ENCODE measurements at places on chromosomes 12 and 14. TPM values are rescaled to one million over a fixed set of nuclear protein-coding genes. Genes with fewer than 3 reads are reported as not detected.

GRCh38 chr12:43786899-43787693 lies 19.0 kb downstream of the TWF1 start:
- DNase-seq, result peak; percentile 3

The OASL gene
- total RNA-seq, result 51.1 TPM

- DNase-seq, result no peak
Measured at GRCh38 chr12:112549031-112549430, 130.3 kb downstream of the PTPN11 start.

DNA sequence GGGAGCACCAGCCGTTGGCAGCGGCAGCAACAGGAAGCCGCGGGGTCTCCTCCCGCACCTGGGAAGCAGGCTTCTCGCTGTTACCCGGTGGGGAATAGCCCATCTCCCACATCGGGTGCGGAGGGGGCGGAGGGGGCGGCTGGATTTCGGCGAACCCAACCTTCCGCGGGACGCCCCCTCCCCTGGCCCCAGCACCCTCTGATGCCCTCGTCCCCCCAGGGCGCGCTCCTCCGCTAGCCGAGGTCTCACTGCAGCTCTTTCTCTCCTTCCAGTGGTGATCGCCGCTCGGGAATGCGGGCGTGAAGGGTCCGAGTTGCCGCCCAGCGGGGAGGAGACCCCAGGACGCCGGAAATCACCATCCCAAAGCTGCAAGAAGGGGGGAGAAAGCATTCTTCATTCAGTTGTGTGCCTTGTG lies 303 bp downstream of the SAMD4A start:
- DNase-seq, result peak; percentile 35

- DNase-seq, result peak; percentile 50
Measured at GRCh38 chr12:10304161-10304574, 3.5 kb upstream of the KLRD1 start.

GRCh38 chr14:29587761-29588470 lies 339.7 kb downstream of the PRKD1 start:
- no peak for DNase-seq

GRCh38 chr12:83434600-83434999 lies 747.9 kb downstream of the TMTC2 start:
- no peak for DNase-seq

GRCh38 chr12:52486166-52487105 lies 6.6 kb downstream of the KRT6A start:
- no peak for DNase-seq

The SLC5A8 gene
- total RNA-seq, result not detected

DNA sequence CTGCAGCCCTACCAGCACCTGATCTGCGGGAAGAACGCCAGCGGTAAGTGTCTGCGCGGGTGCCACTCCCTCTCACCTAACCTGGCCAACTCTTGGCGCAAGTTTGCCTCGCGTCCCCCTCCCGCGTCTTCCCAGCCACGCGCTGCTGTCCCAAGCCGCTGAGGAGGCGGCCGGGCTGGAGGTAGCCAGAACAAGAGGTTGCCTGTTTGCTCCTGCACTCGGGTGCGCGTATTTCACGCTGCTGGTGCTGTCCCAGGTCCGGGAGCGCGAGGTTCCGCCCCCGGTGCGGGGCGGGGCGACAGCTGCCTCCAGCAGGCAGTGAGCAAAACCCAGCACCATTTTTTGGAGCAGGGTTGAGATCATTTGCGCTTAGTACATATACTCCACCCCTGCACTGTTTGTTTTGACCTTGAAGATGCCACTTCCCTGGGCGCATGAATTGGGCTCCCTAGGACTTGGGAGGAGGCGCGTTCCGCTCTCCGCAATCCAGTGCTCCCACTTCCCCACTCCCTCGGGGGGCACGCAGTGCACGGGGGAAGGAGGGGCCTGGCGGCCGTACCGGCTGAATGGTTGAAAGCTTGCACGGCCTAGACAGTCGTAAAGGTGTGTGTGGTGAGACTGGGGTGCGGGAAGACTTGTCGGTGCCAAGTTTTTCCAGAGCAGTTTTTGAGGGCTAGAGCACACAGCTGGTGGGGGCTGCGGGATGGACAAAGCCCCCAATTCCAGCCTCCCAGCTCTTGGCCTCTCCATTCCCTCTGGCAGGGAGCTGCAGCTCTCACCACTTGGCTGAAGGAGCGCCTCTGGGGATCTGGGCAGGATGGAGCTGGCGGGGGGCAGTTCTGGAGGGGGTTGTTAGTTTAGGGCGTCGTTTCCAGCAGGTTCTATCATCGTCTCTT lies 226.9 kb upstream of the CRY1 start:
- DNase-seq, result peak; percentile 68

The PTPRO gene
- total RNA-seq, result 0.15 TPM

GRCh38 chr12:25557830-25558436 lies 4.8 kb upstream of the LMNTD1 start:
- no peak for DNase-seq

The OR6C2 gene
- not detected for total RNA-seq

GRCh38 chr12:76670776-76671175 lies 93.1 kb upstream of the ZDHHC17 start:
- DNase-seq, result no peak

The GLS2 gene
- total RNA-seq, result 1.5 TPM

The C14orf93 gene
- 3.7 TPM for total RNA-seq

The HRK gene
- total RNA-seq, result not detected

DNA sequence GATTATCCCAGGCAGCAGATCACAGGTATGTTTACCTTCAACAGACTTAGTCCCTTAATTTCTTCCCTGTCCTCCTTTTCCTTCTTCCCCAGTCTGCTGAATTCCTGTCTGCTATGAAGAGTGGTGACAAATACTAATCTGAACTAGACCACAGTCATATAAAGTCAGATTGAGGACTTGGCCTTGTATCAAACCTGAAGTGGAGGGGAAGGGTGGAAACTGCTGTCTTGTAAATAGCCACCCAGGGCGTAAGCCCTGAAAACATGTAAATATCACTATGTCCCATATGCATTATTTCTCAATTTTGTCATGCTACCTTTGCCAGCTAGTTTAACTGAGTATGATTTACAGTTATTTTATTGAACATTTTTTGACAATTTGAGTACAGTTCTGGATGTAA lies 368.0 kb downstream of the CCDC91 start:
- no peak for DNase-seq

- no peak for DNase-seq
Measured at GRCh38 chr12:49577589-49578315, 9.8 kb upstream of the MCRS1 start.

DNA sequence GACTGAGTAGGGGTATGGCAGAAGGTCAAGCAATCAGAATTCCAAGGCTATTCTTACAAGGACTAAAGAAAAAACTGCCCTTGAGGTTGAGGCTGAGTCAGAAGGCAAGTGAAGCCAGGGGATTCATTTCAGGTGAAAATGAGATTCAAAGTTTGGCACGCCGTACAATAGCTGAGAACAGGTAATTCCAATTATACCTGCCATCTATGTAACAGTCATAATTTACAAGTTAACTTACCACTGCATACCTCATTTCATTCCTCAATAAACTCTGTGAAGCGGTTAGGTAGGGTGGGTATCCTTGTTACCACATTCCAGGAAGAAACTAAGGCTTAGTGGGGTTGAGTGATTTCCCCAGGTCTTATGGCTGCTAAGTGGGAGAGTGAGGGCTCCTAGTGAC lies 64.1 kb downstream of the STON2 start:
- no peak for DNase-seq

DNA sequence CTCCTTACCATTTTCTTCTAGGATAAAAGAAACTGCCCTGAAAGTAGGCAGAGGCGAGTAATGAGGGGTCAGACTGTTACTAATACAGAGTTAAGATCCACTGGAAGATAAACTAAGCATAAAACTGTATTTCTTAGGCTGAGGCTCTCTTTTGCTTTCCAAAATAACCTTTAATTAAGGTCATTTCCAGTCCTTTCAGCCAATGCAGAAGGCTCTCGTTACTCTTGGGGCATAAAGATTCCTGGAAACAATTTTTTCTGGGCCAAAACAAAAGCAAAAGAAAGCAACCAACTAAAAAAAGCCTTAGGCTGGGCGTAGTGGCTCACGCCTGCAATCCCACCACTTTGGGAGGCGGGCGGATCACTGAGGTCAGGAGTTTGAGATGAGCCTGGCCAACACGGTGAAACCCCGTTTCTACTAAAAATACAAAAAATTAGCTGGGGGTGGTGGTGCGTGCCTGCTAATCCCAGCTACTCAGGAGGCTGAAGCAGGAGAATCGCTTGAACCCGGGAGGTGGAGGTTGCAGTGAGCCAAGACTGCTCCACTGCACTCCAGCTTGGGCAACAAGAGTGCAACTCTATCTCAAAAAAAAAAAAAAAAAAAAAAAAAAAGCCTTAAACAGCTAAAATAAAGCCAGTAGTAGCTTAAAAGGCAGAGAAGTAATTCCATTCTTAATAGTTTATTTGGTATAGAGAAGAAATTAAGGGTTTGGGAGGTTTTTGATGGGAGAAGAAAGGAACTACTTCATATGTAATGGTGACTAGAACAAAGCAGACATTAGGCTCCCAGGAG lies 68.9 kb upstream of the STAC3 start:
- DNase-seq, result no peak

- DNase-seq, result no peak
Measured at GRCh38 chr12:25397001-25397400, 146.3 kb upstream of the KRAS start.

The KERA gene
- total RNA-seq, result not detected

The FUT8 gene
- total RNA-seq, result 22.1 TPM

- DNase-seq, result no peak
Measured at GRCh38 chr14:40093800-40094199, 661.6 kb upstream of the FBXO33 start.

DNA sequence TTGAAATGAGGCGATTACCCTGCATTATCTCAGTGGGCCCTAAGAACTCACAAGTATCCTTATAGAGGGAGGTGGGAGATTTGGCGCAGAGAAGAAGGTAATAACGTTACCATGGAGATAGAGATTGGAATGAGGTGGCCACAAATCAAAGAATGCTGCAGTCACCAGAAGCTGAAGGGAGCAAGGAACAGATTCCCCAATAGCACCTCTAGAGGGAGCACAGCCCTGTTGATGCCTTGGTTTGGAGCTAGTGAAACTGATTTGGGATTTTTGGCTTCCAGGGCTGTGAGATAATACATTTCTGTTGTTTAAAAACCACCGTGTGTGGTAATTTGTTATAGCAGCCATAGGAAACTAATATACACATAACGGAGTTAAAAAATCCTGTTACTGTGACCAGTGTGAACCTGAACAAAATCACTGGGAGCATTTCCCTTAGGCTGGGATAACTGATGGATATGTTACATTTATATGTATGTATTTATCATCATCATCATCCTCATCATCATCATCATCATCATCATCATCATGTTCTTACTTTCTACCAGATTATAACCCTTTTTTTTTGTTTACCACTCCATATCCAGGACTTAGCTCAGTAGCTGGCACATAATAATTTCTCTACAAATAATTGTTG lies 100.3 kb downstream of the LIN7A start:
- DNase-seq, result peak; percentile 31

The DAO gene
- not detected for total RNA-seq

The EXD2 gene
- 8.0 TPM for total RNA-seq

The KMT2D gene
- total RNA-seq, result 11.7 TPM

The SRSF5 gene
- 159 TPM for total RNA-seq

The CISTR gene
- not detected for total RNA-seq

DNA sequence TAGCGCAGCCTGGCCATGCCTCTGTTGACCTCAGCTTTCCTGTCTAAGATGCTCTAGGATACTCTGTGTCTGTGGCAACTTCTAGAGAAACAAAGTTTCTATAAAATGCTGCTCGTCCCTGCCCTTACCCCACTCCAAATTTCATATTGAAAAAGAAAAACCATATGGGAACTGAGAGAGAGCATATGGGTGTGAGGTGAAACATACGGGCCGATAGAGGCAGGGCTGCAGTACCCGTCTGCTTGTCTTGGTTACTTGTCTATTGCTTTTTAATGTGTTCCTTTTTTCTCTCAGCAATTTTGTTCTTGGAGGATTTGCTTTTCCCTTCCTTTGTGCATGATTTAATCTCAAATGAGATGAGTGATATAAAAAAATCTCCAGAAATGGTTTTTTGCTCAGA lies 113.0 kb downstream of the SRGAP1 start:
- DNase-seq, result no peak

- DNase-seq, result no peak
Measured at GRCh38 chr12:71060426-71060825, 97.4 kb downstream of the TSPAN8 start.

DNA sequence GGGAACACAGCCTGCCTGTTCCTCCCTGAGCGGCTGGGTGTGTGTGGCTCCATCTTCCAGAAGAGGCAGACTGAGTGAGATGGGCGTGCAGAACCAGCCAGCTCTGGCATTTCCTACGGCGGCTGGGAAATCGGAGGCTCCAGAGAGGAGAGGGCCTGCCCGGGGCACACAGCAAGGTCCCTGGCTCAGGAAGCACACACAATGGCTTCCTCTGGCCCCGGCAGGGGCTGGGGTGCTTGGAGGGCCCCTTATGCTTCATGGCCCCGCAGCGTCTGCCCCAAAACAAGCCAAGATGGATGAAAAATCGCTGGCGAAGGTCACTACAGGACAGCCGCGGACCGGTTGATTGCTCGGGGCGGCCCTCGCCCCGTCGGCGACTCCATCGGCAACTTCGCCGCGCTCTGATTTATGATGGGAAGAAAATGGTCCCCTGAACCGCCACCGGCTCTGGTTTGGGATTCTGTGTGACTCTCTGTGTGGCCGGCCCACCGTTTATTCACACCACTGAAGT lies 191.5 kb upstream of the C14orf180 start:
- no peak for DNase-seq

DNA sequence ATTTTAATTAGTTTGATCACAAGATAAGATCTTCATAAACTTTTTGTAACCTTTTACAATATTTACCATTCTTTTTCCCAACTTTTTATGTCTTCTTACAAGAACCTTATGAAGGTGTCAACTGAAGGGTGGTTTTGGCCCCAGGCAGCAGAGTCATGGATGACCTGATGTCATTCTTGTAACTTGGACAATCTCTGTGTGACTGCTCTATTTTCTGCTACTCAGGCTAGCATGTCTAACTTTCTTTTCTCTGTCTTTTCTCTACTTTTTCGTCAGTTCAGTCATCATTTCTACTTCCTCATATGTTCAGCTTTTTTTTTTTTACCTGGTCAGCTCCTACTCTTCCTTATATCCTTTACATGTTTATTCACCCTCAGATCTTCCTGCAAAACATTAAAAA lies 150.7 kb upstream of the PTPRQ start:
- DNase-seq, result no peak

GRCh38 chr12:92124689-92125029 lies 21.0 kb downstream of the BTG1 start:
- no peak for DNase-seq

DNA sequence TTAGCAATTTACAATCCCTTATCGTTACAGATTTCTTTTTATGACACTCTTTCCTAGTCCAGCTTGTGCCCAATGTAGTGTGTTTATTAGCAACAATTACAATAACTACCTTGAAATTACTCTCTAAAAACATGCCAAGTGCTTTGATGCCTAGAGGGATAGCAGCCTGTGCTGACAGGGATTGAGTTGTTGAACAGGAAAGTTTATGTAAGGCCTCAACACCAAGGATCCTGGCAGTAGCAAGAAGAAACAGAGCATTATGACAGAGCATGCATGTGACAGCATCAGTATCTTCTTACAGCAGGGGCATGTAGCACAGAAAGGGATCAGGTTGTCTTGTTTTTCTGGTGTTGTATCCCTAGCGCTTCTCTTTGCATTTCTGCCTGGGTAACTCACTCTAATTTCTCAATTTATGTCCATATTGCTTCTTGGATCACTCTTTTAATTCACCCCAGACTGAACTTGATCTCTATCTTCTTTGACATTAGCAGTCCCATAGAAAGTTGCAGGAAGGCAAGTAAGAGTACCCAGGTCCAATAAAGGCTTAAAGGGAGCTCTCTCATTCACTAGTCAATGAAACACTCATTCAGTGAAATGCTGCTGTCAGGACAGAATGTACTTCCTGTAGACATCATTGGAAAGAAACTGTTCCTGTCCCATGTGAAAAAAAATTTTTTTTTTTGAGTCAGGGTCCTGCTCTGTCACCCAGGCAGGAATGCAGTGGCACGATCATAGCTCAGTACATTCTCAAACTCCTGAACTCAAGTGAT lies 220.0 kb upstream of the GRIP1 start:
- no peak for DNase-seq
